ENCODE measurements at places on chromosomes 16 and 17.
A peak's percentile ranks its signal among the peaks of the same experiment; 100 is the strongest.

DNA sequence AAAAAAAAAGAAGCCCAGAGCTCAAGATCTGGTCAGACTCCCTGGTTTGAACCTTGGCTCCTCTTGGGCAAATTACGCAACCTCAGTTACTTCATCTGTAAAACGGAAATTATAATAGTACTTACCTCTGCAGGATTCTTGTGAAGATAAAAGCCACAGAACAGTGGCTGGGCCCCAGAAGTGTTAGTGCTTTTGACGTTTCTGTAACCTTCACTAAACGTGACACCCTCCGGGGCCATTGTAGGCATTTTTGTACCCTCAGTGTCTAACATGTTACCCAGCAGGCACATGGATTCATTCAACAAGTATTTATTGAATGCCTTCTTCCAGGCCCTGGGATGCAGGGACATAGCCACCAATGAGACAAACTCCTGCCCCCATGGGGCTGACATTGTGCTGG lies 58.0 kb downstream of the PITPNC1 start:
- no peak for DNase-seq

GRCh38 chr17:66580956-66581391 lies 253.9 kb upstream of the CACNG5 start:
- no peak for DNase-seq

DNA sequence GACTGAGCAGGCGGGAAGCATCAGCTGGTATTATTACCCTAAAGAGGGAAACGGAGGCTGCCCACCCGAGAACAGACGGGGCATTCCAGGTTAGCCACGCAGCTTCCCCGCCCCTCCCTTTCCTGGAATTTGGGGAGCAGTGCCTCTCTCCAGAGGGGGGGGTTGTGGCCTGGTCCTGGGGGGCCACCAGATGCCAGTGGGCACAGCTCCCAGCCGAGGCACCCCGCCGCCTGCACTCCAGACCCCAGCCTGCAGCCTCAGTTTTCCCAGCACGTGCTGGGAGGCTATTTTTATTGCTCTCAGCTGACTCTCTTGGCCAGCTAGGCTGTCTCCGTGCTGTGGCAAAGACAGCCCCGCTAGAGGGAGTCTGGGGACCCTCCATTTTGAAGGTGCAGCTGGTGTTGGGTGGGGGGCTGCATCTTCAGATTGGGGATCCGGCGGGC lies 62.7 kb upstream of the GSE1 start:
- no peak for DNase-seq

DNA sequence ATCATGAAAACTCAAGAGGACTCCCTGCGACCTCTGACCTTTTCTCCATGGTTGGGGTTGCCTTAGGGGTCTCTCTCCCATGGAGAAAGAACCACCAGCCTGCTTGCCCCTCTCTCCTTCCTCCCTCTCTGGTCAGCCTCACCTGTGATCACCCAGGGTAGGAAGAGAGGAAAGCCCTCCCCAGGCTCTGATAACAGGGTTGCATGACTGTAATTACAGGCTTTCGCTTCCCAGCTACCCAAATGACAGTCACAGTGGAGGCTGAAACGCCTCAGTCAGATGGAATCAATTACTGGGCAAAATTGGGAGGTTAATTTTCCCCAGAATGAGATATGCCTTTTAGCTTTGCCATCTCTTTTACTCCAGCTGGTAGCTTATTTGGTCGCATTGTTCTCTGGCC lies 265.8 kb upstream of the SOX9 start:
- DNase-seq = no peak

GRCh38 chr16:49806446-49806845 lies 49.5 kb downstream of the ZNF423 start:
- peak; percentile 17 for DNase-seq

GRCh38 chr16:80526418-80527061 lies 14.3 kb upstream of the DYNLRB2 start:
- DNase-seq = no peak

GRCh38 chr17:49523706-49524472 lies 28.8 kb downstream of the NGFR start:
- no peak for DNase-seq

- DNase-seq = no peak
These were observed 4.4 kb upstream of the VAC14 start for GRCh38 chr16:70805380-70805779.

DNA sequence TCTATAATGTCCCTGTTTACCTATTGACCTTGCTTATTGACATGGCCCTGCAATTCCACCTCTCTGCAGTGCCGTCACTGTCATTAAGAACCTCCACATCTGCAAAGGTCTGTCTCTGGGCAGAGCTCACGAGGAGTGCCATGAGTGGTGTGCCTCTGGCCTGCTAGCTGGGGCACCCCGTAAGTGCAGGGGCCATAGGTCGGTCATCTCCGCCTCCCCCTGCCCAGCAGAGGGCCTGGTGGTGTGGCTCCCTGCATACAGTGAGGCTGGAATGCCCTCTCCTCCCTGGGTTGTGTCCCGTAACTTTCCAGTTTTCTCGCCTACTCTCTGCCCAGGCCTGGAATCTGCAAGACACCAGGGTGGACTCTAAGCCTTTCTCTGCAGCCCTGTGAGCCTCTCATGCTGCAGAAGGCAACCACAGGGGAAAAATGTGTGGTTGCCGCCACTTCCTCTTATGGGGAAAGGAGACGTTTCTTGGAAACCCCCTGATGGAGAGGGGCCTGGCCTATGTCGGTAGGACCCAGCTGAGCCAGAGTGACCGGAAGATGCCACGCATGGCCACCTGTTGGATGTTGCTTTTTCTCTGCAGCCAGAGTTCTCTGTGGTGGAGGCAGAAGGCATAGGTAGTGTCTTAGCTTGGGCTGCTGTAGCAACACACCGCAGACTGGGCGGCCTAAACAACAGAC lies 2.7 kb upstream of the SNX20 start:
- DNase-seq = no peak

DNA sequence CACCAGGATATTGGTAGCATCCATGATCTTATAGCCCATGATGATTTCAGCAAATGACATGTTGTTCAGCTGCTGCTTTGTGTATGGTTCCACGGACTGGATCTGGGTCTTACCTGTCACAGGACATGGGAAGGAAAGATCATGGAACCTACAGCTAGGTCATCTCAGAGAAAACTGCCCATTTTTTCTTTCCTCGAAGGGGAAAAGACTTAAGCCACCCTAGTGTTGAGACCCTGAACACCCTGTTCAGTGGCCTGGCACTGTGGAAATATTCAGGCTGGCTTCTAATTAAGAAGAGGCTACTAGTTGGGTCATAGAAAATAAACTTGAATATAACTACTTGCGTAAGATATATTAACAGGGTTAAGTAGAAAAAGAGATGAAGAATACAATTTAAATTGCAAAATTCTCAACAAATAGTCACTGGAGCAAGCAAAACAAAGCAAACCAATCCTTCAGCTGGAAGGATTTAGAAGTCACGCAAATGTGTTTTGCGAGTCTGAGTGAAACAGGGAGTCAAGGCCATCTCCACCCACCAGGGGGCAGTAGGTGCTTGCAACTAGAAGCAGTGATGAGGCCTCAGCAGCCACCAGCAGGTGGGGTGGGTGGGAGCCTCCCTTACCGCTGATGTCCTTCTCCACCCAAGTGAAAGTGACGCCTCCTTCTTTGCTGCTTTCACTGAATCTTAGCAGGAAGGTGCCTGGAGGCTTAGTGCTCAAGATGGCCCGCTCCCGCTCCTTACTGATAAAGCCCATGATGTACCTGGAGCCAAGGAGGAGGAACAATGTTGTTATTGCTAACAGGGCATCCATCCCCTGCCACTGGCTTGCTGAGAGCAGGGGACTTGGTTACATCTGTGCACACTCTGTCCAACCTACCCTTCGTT lies 34.3 kb downstream of the STAT5A start:
- peak; percentile 76 for DNase-seq

- DNase-seq = no peak
These were observed 870 bp upstream of the ITGA3 start for GRCh38 chr17:50055055-50055425.

DNA sequence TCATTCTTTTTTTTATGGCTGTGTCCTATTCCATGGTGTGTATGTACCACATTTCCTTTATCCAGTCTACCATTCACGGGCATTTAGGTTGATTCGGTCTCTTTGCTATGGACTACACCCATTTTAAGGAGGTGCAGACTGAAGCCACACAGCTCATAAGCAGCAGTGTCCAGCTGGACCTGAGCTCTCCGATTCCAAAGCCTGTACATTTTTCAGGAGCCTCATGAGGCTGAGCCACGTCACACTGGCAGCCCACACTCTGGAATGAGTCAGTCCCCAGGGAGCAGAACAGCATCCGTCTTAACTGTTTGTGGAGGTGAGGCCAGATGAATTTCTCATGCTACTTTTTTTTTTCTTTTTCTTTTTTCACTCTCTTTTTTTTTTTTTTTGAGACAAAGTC lies 116.1 kb downstream of the C16orf95 start:
- peak; percentile 93 for DNase-seq

DNA sequence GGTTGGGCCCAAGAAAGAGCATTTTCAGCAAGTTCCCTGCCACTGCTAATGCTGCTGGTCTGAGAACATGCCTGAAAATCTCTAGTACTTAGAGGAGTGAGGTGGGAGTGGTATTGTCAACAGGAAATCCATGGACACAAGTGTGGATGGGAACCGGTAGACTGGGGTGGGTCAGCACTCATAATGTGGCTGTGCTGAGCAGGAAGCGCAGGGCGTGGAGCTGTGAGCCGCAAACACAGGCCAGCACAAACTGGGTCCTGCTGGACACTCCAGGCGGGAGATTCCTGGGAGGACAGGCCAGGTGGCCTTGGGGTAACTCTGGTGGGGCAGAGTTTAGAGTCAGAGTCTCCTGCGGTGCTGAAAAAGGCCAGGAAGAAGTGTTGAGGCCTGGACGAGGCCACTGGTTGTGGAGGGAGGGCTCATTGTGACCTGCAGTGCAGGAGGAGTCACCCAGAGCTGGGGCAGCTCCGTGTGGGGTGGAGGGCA lies 62.6 kb downstream of the BANP start:
- DNase-seq = no peak

- DNase-seq = no peak
These were observed 4.7 kb upstream of the PRKAR1A start for GRCh38 chr17:68507576-68507975.

DNA sequence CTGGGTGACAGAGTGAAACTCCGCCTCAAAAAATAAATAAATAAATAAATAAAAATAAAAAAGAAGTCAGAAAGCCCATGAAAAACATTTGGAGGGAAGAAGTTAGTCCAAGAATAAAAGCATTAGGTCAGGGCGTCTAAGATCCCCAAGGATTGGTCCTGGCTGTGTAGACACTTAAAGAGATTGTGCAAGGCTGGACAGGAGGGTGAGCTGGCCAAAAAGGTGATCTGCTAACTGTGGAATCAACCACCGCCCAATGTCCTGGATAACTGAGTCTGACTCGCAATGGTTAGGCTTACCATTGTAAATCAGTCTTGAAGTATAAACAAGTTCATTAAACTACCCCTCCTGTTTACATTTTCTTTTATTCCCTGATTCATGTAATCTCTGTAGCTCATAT lies 8.8 kb upstream of the ABCA8 start:
- DNase-seq = no peak

GRCh38 chr17:82870091-82870491 lies 30.3 kb upstream of the ZNF750 start:
- DNase-seq = no peak

- no peak for DNase-seq
These were observed 648 bp upstream of the ERCC4 start for GRCh38 chr16:13919330-13919682.
